ENCODE measurements at places on chromosomes 5 and 9.

GRCh38 chr9:120383999-120384924, 195.7 kb downstream of the CDK5RAP2 start:
- no peak for DNase-seq

DNA sequence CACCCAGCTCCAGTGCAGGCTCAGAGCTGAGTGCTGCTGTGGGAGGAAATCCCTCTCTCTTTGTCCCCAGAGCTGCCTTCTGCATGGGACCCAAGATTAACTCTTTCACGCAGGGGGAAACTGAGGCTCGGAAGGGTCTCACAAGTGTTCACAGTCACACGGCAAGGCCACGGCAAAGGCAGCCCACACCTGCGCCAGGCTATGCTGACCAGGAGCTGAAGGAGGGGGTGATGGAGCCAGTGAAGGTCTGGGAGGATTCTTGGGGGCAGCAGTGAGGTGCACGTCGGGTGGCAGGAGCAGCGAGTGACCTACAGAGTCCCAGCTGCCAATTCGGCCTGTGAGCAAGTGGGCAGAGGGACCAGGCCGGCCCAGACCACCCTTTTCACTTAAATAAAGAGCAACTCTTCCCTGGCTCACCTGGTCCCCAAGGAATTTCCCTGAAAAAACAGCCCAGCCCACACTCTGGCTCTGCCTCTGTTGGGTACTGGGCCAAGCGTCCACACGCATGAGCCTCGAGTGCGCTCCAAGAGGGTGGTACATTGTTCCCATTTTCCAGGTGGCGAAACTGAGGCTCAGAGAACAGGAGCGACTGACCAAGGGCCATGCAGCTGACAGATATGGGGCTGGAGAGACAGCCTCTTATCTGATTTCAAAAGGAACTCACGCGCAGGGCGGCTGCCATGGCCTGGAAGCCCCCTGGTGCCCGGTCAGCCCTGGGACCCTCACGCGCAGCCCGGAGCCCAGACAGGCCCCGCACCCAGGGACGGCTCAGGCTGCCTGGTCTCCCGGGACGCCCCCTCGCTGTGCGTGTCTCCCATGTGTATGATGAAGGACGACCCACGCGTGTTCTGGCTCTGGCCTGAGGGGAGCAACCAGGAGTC, 28.2 kb downstream of the SARDH start:
- DNase-seq: no peak

- DNase-seq: no peak
These were observed 47.7 kb downstream of the UGCG start for GRCh38 chr9:111944241-111944866.

DNA sequence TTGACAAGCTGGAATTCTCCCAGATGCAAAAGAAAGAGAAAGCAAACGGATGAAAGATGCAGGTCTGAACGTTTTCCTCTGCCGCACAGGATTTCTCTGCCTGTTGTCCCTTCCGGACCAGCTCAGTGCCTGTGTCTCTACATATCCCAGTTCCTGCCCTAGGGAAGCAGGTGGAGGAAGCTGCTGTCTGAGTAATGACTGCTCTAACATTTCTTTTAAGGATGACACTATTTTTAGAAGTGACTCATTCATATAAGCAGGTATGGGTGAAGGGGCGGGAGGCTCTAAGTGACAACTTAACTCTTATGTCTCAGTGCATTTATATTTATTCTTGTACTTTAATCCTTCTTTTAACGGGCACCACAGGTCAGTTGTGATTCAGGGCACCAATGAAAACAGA, 128.8 kb downstream of the SLC24A2 start:
- no peak for DNase-seq

- no peak for DNase-seq
These were observed 28.7 kb upstream of the AP3B1 start for GRCh38 chr5:78323241-78323640.

- no peak for DNase-seq
These were observed 16.0 kb downstream of the TRMO start for GRCh38 chr9:97906236-97906831.

GRCh38 chr9:123657099-123657498, 272.8 kb downstream of the DENND1A start:
- DNase-seq: no peak

DNA sequence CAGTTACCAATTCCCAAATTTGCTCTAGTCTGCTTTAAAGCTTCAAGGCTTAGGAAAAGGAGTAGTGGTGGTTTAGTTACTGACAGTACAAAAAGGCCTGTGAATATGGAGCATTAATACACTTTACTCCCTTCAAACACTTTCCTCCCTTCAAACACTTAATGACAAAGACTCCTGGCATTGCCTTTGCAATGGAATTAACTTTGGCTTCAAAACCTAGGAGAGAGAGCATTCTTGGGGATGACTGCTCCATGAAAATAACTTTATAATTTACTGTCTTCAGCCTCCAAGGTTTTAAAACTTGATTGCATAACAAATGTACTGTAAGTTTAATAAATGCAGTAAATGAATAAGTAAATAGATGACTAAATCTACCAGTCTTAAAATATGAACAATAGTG, 185.6 kb downstream of the TRPM3 start:
- DNase-seq: no peak

DNA sequence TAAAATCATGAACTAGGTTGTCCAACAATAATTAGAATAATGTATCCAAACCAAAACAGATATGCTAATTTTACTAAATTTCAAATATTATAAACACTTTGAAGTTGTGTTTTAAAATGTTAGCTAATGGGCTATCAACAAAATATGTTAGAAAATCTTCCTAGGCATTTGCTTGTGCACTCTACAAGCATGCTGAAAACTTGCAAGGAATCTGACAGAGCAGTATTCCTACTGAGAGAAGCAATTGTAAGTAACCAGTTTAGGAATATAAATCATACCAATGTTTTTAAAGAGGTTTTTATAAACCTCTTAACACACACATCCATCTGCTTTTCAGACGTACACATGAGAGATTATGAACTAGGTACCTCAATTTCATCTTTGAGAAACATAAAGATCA, 228.4 kb upstream of the TBCA start:
- DNase-seq: no peak

DNA sequence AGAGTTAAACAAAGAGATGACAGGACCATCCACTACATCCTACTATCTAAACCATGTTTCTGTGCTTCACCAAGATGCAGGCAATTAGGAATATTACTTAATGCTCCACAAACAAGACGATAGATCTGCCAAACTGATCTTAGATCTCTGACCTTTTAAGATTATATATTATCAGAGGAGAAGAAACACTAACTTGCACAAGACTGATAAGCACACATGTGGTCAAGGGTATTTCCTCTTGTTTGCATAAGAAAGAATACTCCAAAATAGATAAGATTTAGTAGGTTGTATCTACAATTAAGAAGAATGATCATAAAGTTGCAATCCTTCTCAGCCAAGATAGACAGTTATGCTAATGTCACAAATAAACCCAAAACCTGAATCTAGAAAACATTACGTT, 601.0 kb upstream of the ACO1 start:
- DNase-seq: no peak

- DNase-seq: no peak
These were observed 56.2 kb upstream of the ZSWIM6 start for GRCh38 chr5:61275841-61276240.

GRCh38 chr5:152164860-152165259, 240.2 kb upstream of the GLRA1 start:
- DNase-seq: no peak

DNA sequence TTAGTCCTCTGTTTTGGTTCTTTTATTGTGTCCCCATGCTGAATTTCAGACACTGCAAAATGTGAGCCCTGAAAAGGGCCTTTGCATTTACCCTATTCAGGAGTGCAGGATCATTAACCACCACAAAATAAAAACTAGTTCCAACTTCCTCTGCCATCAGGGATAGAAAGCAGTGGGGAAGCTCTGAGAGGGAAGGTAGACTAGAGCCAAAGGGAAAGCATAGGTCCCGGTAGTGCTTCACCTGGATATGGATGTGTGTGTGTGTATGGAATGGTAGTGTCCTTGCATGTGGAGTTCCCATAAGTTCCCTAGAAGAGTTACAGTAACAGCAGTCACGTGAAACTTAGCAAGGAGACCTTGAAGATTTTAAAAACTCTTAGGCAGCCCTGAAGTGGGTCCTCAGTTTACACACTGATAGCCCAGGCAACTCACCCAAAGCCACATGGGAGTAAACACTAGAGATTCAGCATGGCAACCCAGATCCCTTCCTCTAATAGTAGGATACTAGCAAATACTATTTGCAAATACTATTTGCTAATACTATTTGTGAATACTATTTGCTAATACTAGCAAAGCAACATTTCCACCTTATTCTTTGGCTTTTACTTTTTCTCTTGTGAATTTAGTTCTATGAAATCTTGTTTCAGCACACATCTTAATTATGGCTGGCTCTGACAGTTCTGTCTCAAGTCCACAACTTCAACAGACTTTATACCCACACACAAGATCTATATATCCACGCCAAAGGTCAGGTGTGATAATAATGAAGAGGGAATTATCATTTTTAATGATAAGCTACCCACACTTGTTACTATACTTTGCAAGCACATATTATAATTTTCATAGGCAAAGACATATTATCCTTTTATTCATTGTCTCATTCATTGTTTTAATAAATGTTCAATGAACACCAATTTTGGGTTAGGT, 70.4 kb upstream of the IFNE start:
- DNase-seq: no peak

GRCh38 chr5:143769026-143769786, 42.8 kb upstream of the HMHB1 start:
- DNase-seq: no peak

DNA sequence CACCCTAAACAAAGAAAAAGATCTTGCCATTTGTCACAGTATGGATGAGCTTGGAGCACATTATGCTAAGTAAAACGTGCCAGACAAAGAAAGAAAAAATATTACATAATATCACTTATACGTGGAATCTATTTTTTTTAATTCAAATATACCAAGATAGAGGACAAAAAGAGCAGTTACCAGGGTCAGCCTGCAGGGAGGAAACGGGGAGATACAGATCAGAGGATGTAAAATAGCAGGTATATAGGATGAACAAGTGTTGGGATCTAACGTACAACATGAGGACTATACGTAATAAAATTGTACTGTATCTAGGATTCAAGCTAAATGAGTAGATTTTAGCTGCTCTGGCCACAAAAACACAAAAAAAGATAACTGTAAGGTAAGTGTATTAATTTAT, 247.5 kb downstream of the TMEM161B start:
- no peak for DNase-seq

DNA sequence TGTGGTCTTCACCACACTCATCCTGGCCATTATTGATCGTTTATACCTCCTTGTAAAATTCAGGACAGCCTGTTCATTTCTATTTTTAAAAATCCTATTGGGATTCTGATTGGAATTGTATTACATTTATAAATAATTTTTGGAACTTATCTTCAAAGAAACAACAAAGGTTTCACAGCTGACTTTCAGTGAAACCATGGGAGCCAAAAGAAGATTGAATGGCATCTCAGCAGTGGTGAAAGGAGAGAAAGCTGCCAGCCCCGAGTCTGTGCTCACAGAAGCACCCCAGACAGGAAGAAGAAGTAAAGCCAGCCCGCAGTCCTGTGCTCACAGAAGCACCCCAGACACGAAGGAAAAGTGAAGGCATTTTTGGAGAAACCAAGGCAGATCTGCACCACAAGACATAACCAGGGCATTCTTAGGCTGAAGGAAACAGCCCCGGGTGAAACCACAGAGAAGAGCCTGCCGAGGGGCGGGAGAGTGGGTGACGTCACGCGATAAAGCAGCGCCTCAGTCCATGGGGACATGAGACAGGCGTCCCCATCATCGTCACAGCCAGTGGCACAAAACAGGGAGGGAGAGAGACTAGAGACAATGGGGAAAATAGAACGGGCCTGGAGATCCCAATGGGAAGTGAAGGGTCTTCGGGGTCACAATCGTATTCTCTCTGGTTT, 42.5 kb upstream of the SLC9A3 start:
- no peak for DNase-seq

DNA sequence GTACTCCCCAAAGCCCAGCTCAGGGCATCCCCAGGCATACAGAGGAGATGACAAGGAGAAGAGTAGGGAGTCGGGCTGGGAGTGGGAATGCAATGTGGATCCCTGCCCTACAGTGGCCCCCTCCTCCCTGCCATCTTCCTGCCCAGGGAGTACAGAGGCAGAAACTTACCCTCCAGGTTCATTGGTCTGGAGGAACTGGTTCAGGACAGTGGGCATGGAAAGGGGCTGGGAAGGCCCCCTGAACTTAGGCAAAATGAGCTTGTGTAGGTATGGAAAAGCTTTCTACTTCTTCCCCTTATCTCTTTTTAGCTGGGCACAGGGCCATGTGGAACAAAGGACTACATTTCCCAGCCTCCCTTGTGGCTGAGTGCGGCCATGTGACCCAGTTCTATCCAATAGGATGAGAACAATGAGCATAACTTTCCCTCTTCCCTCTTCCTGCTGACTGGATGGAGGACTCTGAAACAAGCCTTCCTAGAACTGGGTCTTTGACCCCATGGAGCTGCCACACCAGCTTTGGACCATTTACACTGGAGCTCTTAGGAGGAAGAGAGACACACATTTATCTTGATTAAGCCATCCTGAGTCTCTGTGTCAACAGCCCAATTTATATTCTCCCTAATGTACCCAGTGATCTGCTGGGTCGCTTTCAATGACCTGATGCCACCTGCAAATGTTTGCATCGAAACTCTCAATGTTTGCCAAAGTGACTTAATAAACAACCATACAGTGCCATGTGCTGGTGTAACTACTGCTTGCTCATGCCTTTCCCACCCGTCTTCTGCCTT, 25.0 kb upstream of the HMCN2 start:
- no peak for DNase-seq

DNA sequence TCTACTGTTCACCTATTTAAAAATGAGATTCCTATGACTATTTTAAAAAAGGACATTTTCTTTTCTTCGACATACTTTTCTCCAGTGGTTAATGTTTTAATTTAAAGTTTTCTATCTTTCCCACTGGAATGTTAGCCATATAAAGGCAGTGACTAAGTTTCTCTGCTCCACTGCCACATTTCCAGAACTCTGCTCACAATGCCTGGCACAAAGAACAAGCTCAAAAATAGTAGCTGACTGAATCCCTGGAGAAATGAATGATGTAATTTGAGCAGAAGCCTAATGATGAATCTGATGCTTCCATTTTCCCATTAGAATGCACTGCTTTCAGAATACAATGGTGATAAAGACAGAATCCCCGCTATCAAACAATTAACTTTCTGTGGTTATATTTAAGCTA, 817.8 kb downstream of the MTRR start:
- DNase-seq: no peak

DNA sequence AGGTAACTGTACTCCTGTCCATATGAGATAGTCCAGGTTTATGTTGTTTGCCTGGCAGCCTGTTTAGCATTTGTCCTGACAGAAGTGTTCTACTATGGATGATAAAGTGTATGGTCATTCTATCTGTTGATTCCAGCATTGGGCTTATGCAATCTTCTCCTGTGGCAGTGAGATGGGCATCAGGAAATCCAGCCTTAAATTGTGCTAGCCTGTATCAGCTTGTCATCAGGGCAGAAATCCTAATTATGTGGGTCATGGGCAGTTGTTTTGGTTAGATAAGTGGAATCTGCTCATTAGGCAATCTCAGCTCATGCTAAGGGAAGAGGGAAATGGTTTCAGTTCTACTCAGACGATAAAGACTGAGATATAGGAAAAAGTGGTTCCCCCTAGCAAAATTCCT, 247.4 kb upstream of the CHD1 start:
- no peak for DNase-seq

Data from stimulated activated CD8-positive, alpha-beta memory T cell treated with anti-CD3 and anti-CD28 coated beads, Interleukin-7, amount 100 ng/mL, for 48 hours (primary cell).